ENCODE measurements at places on chromosomes 5 and 9. TPM values are rescaled to one million over a fixed set of nuclear protein-coding genes. Genes with fewer than 3 reads are reported as not detected.

Gene MAP1B
- total RNA-seq = 82.3 TPM

DNA sequence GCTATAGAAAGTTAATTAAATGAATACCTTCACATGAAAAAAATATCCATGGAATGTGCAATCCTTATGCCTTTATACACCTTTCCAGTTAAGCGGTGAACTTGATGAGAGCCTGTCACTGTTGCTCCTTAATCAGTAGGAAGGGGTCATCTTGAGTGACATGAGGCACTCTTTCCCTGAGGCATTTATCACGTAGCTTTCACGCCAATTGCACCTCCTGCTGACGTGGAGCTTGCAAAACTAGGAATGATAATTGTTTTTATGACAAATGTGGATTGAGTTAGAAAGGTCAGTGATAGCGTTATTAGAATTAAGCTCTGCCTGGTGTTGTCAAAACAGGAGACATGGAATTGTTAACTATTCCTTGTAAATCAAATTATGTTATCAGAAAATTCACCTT, 79.7 kb downstream of the SLF1 start:
- DNase-seq = no peak

DNA sequence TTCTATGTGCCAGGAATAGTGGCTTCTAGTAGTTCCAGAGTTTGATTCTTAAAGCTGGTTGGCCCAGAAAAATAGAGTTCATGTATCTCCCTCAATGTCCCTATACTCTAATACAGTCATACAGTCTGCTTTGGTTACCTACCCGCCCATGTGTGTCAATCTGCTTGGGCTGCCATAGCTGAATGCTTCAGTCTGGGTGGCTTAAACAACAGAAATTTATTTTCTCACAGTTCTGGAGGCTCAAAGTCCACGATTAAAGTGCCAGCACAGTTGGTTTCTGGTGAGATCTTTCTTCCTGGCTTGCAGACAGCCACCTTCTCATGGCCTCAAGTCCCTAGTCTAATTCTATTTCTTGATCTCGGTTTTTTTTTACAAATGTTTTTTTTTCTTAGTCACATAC, 1739.0 kb downstream of the MAT2B start:
- DNase-seq = no peak

- no peak for DNase-seq
Measured at GRCh38 chr9:7560669-7561305, 238.8 kb downstream of the DMAC1 start.

Gene FNBP1
- 53.6 TPM for total RNA-seq

Gene APBA1
- 0.05 TPM for total RNA-seq

GRCh38 chr9:74527718-74528117, 30.6 kb downstream of the RORB start:
- DNase-seq = no peak

- no peak for DNase-seq
Measured at GRCh38 chr9:131094622-131095021, 1.7 kb upstream of the AIF1L start.

DNA sequence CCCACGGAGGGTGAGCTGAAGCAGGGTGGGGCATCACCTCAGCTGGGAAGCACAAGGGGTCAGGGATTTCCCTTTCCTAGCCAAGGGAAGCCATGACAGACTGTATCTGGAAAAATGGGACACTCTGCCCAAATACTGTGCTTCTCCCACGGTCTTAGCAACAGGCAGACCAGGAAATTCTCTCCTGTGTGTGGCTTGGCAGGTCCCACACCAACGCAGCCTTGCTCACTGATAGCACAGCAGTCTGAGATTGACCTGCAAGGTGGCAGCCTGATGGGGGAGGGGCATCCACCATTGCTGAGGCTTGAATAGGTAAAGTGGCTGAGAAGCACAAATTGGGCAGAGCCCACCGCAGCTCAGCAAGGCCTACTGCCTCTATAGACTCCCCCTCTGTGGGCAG, 23.2 kb downstream of the RAB3C start:
- no peak for DNase-seq

Gene PAX5
- 0.39 TPM for total RNA-seq
